ENCODE measurements at places on chromosomes 5 and 9. TPM values are rescaled to one million over a fixed set of nuclear protein-coding genes. Genes with fewer than 3 reads are reported as not detected.

PANK3 gene
- 52.2 TPM for total RNA-seq

SLC6A3 gene
- 0.08 TPM for total RNA-seq

UGT3A2 gene
- not detected for total RNA-seq

PCDHGB1 gene
- not detected for total RNA-seq

SOX30 gene
- not detected for total RNA-seq

BARHL1 gene
- total RNA-seq = not detected

IFNA6 gene
- not detected for total RNA-seq
